ENCODE measurements at places on chromosomes 13 and 19.

DNA sequence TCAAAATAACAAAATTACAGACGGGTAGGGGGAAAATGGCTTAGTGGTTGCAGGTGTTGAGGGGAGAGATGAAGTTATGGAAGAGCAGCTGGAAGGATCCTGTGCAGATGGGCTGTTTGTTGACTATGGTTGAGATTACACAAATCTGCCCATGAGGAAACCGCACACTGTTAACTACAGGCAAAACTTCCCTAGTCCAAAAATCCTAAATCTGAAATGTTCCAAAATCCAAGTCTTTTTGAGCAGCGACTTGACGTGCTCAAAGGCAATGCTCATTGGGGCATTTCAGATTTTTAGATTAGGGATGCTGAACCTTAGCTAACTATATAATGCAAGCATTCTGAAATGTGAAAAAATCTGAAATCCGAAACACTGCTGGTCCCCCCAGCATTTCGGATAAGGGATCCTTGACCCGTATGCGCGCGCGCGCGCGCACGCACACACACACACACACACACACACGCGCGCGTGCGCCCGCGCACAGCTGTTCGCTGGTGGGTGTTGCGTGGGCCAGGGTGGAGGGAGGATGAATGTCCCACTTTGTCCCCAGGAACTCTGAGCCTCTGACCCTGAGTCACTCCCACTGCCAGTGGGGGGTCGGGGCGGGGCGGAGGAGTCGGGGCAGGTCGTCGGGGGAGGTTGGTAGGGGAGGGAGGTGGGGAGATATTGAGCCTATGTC lies 6.8 kb downstream of the F2RL3 start:
- no peak for DNase-seq

DNA sequence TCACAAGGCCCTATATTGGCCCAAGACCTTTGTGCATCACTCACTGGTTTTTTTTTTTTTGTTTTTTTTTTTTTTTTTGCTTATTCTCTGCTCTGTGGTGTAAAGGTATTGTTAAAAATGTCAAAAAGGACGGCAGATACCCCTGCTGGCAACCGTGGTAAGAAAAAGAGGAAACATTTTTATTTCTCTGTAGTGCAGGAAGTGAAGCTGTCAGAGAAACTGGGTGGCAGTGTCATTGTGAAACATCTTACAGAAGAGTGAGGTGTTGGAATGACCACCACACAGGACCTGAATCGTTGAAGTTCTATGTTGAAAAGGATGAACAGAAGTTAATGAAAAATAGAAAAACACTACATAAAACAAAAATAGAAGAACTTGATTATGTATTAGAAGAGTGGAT lies 346.4 kb downstream of the FGF9 start:
- no peak for DNase-seq

DNA sequence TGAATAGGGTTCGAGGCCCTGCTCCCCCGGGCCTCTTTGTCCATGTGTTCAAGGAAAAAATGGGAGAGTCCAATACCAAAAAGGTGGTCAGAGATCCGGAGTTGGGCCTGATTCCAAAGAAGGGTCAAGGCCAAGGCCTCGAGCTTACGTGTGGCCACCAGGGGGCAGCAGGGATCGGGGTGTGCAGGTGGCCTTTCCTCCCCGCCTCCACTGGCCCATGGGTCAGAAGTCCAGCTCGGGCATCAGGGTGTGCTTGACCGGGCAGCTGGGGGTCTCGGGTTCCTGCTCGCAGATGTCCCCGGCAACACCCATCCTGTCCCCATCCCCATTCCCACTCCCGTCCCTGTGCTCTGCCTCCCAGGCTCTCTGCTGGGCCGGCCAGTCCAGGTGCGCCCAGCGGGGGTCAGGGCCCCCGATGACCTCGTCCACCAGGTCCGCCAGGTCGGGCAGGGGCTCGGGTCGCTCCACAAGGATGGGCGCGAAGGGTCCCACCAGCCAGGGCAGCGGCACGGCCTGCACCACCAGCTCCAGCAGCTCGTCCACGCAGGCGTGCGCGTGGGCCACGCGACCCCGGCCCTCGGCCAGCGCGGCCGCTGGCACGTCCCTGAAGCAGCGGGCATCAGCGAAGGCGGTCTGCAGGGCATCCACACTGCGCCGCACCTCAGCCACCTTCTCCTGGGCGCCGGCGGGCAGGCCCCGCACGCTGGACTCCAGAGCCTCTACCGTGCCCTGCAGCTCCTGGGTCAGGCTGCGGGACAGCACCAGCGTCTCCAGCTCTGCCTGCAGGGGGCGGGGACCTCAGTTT lies 5.2 kb upstream of the PLIN4 start:
- no peak for DNase-seq

- no peak for DNase-seq
Measured at GRCh38 chr13:28037399-28037798, 48.9 kb upstream of the URAD start.

DNA sequence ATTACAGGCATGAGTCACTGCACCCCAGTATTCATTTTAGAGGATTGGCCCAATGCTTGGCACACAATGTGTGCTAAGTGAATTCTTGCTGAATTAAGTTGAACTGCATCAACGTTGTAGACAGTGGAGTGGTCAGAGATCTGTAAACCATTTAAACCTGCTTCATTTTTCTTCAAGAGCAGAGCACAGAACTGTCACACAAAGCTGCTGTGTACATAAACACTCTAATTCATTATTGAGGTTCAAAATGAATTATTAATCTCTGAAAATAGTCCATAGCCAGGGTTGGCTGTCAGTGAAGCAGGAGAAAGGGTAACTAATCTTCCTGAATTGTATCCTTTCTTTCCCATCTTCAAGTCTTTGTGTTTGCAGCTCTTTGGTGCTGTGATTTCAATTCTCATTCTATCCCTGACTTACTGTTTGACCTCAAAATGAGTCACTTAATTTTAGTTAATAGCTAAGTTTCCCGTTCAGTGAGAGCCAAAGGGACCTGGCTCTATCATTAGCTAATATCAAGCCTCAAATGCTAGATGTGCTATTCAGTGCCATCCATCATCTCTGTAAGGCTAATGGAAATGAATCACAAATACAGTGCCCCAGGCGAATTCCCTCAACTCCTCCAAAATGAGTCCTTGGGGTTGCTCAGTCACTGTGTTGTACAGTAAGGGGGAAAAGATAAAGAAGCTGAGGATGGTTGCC lies 77.0 kb upstream of the TSC22D1 start:
- no peak for DNase-seq

GRCh38 chr19:45409557-45409920 lies 3.1 kb downstream of the POLR1G start:
- no peak for DNase-seq

GRCh38 chr19:45336696-45337251 lies 3.8 kb upstream of the KLC3 start:
- no peak for DNase-seq

DNA sequence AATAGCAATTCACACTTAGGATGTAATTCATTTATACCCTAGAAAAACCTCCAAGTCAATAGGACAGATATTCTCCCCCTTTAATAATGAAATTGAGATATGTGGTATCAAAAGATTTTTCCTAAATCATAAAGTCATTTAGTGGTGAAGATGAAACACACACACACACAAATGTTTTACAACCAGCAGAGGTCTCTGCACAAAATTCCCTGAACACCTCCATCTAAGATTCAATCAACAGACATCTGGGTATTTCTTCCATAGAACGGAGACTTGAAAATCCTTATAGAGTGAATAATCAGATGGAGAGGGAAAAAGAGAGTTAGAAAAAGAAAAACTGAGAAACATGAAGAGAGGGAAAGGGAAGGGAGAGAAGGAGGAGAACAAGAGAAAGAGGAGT lies 52.8 kb downstream of the MYCBP2 start:
- no peak for DNase-seq

All from left renal cortex interstitium (tissue), 4 donors.